ENCODE measurements at places on chromosomes 6 and 20.

GRCh38 chr20:13878566-13878965 lies 93.7 kb downstream of the NDUFAF5 start:
- no peak for DNase-seq

- no peak for DNase-seq
Observed at GRCh38 chr6:30955367-30956042, 14.7 kb downstream of the MUCL3 start.

DNA sequence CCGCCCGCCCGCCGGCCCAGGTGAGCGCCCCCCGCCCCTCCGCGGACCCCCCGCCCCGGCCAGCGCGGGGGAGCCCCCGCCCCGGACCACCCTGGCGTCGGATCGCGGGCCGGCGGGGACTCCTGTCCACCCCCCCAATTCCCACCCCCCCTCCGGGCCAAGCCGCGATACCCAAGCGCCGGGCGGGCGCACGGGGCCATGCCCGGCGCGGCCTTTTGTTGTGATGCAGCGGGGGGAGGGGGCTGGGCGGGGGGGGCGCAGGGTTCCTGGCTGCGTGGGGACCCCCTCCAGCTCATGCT lies 245 bp downstream of the SRC start:
- DNase-seq = no peak

GRCh38 chr6:83443516-83443915 lies 12.7 kb upstream of the ME1 start:
- no peak for DNase-seq

DNA sequence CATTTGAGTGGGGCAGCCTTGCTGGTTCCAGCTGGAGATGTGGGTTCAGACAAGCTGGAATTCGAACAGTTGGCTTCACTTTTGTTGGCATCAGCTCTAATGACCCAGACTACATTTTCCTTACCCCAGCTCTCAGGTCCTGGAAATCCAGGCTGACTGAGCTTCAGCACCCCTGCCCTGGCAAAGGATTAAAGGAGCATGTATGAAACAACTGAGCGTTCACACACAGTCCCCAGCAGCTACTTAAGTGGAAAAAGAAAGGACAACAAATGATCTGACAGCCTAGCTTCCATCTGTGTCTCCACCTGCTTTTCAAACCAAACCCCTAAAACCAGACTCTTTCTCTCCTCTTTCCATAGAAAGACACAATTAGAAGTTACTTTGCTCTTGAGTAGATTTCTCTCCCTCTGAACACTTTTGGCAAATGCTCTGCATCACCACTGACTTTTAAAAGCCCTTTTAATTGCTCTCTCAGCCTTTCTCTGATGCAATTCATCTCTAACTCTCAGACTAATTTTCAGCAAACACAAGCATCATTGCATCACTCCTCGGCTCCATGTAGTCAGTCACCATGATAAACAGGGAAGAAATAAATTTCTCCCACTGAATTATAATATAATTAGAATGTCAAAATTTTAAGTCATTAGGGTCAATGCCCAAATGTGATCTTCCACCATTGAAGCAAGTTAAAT lies 28.1 kb downstream of the ROS1 start:
- DNase-seq = no peak

- no peak for DNase-seq
Observed at GRCh38 chr6:149888659-149889058, 9.3 kb downstream of the RAET1E start.
